CD8-positive, alpha-beta memory T cell (primary cell): ENCODE measurements at places on chromosomes 13 and 19.

DNA sequence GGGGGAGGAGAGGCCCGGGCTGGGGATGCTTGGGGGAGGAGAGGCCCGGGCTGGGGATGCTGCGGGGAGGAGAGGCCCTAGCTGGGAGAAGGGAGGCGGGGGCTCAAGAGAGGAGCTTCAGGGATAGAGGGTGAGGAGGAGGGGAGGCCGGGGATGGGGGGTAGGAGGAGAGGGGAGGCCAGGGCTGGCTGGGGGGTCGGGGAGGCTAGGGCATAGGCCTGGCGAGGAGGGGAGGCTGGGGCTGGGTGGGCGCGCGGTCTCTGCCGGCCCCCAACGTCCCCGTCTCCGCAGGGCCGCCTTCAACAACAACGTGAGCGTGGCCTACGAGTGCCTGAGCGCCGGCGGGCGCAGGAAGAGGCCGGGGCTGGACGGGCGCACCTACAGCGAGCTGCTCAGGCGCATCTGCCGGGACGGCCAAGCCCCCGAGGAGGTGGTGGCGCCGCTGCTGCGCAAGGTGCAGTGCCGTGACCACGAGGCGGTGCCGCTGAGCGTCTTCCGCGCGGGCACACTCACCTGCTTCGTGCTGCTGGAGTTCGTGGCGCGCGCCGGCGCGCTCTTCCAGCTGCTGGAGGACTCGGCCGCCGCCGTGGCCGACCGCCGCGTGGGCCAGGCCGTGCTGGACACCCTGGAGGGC lies 11.4 kb downstream of the TPGS1 start:
- DNase-seq: peak; percentile 54

DNA sequence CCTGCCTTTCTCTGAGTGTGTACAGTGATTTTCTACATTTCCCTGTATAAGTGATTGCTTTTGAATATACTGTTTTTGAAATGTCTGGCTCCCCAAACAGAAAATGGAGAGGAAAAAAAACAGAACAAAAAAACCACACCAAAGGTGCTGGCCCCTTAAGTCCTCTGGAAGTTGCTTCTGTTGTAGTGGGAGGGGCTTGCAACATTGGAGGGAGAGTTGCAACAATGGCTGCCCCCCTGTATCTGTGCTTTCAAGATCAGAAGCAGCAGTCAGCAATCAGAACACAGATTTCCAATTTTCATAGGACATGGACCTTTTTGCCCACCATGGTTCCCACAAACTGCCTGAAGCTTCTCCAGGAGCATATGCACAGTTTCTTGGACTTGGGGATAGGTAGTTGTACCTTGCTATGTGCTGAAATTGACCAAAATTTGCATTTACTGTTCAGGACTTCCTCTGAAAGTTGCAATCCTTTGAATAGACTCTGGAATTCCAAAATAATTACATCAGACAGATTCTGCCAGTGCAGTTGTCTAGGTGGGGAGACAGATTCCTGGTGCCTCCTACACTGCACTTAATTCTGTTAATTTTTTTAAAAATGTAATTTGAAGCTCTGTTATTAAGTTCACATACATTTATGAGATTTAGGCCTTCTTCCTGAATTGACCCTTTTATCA lies 13.8 kb downstream of the BIVM start:
- DNase-seq: no peak

DNA sequence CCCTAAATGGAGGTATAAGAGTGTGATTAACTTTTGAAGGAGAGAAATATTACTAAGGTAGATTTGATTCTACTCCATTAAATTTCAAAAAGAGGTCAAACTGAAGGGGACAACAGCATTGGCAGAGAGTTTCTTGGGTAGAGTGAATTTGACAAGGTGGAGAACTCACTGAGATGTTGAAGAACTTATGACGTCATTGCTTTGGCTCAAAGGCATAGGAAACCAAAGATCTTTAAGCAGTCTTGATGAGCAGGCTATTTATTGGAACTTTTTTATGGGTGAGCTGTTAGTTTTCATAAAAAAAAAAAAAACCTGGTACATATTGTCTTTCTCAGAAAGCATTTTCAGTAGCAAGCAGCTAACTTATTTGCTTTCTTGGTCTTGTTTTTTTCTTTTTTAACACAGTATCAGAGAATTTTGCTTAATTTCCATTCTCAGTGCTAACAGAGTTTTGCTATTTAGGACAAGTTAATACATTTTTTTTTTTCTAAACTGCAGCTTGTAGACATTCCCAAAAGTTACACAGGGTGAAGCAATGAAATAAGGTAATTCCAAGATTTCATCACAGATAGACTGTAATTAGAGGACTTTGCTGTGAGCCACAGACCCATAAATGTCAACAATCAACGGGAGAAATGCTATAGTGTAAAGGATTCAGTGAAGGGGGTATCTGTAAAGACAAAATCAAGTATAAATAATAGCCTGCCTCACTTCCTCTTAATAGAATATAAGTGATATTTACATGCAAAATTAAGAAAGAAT lies 412.2 kb upstream of the KLHL1 start:
- no peak for DNase-seq

GRCh38 chr19:40777645-40777936 lies 456 bp upstream of the RAB4B start:
- no peak for DNase-seq

DNA sequence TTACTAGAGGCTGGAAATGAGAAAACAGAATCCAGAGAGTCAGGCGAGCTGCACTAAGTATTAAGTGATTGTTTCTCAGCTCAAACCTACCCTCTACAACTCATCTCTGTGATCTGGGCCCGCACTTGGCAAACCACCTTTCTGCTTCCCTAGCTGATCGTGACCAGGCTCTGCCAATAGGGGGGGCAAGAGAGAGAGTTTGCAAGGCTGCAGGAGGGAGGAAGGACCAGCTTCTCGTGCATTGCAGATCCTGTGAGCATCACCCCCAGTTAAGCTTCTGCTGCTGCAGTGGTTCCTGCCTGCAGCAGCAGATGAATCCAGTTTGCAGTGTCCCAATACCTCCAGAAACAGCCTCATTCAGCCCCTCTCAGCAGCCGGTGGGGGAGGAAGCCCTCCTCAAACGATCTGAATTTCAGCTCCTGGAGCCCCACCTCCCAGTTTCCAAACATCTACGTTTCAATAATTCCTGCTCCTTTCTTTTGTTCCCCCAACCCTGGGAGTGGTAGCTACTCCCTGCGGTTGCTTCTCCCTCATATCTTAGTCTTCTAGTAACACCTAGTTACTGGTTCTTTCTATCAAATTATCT lies 20.0 kb downstream of the XRCC1 start:
- DNase-seq: peak; percentile 77

GRCh38 chr19:39839678-39840327 lies 5.8 kb upstream of the DYRK1B start:
- DNase-seq: no peak
